ENCODE measurements at places on chromosomes 13 and 19.

DNA sequence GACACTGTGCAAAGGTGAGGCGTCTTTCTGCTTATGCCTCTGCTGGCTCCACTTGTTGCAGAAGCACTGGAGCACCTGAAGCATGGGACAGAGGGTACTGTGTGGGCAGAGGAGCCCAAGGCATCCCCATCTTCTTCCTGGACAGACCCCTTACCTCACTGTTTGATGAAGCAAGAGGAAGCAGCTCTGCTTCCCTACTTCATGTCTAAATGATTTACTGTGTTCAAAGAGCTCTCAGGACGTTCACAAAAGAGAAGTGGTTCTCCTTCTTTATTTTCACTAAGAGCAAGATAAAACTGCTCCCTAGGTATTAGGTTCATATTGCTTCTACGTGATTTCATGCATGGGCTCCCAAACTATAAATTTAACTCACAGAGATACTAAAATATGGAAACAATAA, 1635.4 kb upstream of the SLC10A2 start:
- DNase-seq: no peak

GRCh38 chr13:47480121-47480520, 521.0 kb downstream of the SUCLA2 start:
- no peak for DNase-seq

DNA sequence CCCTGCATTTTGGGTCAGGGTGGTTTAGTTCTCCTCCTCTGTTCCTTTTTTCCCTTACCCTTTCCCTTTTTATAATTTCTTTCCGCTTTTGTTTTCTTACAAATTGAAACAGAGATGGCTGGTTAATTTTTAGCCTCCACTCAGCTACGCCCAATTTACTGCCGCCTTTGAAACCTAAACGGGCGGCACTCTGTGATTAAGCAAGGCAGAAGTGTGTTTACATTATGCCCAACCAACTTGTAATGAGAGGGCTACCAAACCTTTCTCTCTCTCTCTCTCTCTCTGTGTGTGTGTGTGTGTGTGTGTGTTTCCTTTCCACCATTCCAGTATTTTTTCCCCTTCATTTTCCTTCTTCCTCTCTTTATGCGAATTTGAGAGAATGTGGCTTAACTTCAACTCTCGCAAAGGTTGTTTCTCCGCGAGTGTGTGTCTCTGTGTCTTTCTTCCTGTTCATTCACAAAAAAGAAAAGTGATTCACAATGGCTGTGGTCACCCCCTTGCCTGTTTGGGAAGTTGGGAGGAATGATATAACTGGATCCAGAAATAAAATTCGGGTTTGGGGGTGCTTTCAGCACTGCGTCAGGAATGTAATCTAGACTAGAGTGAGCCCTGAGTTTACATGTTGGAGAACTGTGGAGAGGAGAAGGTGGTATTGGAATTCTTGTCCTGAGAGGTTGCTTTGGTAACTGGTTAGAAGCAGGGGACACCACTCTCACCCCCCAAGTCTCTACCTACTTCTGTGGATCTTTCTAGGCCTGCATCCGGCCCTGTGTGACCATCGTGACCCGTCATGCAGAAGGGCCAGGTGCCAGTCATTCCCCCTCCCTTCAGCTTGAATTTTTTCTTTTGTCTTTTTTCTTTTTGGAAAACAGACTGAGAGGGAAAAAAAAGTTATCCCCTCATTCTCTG, 31.4 kb downstream of the NFIX start:
- DNase-seq: no peak

DNA sequence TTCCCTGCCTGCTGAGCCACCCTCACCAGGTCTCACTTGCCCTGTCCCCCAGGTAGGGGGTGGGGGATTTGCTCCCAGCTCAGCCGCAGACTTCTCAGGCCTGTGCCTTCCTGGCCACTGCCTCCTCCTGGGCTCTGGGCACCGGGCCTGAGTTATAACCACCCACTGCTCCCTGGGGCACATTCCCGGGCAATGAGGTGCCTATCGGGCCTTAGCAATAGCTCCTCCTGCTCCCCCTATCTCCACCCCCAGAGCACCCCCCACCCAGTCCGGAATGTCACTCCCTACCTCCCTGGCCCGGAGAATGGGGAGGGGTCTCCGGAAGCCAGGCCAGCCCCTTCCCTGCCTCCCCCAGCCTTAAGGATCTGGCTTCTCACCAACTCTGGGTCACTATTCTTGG, at the start of gene KLK5:
Gene KLK5 (minus strand): TSS at position 129 of the 400 bp plus-strand sequence. CDS start 381 bp downstream, outside the sequence.
- DNase-seq: no peak

DNA sequence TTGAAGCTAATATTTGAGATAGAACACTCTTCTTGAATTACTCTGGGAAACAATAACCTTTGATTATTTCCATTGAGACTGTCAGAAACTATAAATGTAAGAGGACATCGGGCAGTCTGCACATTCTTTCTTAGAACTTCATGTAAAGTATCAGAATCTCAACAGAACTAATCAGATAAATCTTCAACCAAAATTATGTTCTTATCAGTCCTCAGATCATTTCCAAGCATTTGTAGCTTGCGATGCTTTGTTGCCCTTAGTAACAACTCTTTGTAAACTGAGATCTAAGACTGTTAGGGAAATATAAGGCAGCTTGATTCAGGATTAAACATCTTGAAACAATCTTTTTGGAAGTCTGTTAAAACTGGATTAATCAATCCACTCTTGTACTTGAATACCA, 70.3 kb downstream of the FNDC3A start:
- DNase-seq: no peak

- no peak for DNase-seq
Observed at GRCh38 chr19:17097593-17098126, 22.1 kb downstream of the MYO9B start.

GRCh38 chr19:17220207-17220758, 5.1 kb downstream of the USE1 start:
- DNase-seq: peak; percentile 42

GRCh38 chr13:102040812-102041211, 361.0 kb downstream of the FGF14 start:
- no peak for DNase-seq

GRCh38 chr13:78827471-78827870, 168.5 kb upstream of the OBI1 start:
- DNase-seq: no peak

GRCh38 chr19:47376589-47377144, 27.6 kb downstream of the DHX34 start:
- DNase-seq: no peak

GRCh38 chr13:70370924-70371323, 262.7 kb upstream of the KLHL1 start:
- DNase-seq: no peak

- DNase-seq: no peak
Observed at GRCh38 chr19:40641281-40641680, 40.1 kb downstream of the LTBP4 start.

DNA sequence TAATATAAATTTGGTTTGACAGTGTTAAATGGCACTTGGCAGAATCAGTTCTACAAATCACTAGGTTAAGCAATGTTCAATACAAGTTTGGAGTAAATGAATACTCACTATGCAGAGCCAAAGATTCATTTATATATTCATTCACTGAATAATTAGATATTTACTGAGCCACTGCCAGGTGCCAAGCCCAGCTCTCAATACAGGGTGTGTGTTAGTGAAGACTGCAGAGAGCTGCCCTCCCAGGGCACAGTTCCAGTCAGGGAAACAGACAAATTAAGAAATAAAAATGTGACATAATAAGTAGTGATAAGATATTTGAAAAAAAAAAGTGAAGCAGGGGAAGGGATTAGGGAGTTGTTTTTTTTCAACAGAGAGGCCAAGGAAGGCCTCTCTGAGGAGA, 411.7 kb downstream of the KCNRG start:
- DNase-seq: no peak

GRCh38 chr13:109785892-109786450, 412 bp downstream of the IRS2 start:
- no peak for DNase-seq

- no peak for DNase-seq
Observed at GRCh38 chr13:27083183-27083582, 88.4 kb downstream of the USP12 start.

DNA sequence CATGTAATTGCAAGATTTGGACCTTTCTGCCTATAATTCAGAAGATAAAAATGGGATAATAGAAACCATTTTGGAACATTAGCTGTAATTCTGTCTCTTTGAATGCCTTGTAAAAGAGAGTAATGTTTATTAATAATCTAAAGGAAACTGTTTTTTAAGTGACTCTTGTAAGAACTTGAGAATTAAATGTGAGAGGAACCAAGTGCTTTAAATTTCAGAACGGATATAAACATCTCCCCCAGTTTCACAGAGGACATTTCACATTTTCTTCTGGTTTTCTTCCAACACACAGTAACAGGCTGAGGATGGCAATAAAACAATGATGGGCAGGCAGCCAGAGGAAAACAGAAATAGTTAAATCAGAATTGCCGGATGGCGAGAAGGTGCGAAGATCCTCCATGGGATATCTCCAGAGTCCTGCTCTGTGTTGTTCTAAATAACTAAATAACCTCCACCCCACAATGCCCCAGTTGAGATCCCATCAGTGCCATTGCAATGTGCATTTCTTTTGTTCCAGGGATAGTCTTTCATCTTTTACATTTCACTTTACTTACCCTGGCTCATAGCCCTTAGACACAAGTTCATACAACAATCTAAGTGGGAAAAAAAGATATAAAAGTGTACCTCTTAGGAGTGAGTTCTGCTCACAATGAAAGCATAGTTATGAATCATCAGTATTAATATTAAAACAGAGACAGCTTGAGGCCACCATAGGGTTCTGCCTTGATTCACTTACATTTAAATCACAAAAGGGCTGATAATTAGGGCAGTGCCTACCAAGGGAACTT, 73.3 kb downstream of the TNFRSF19 start:
- DNase-seq: no peak

DNA sequence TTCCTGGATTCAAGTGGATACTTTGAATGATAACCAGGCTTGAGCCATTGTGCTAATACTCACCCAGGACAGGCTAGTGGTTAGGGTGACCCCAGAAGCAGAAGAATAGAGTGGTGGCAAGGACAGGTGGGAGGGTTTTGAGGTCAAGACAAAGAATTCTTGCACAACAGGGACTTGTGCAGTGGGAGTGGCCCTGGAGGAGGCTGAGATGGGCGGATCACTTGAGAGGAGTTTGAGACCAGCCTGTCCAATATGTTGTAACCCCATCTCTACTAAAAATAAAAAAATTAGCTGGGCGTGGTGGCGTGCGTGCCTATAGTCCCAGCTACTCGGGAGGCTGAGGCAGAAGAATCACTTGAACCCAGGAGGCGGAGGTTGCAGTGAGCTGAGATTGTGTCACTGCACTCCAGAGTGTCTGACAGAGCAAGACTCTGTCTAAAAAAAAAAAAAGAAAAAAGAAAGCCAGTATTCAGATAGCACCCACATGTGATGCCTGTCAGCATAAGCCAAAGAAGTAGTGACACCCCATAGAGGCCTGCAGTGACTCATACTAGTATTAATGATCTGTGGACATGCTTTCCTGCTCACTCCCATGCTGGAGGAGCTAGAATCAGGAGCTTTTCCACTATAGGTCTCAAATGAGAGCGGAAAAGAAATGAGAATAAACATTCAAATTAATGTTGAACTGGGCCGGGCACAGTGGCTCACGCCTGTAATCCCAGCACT, 78.7 kb downstream of the RNF17 start:
- no peak for DNase-seq

- DNase-seq: no peak
Observed at GRCh38 chr13:76823969-76824368, 62.2 kb downstream of the KCTD12 start.

DNA sequence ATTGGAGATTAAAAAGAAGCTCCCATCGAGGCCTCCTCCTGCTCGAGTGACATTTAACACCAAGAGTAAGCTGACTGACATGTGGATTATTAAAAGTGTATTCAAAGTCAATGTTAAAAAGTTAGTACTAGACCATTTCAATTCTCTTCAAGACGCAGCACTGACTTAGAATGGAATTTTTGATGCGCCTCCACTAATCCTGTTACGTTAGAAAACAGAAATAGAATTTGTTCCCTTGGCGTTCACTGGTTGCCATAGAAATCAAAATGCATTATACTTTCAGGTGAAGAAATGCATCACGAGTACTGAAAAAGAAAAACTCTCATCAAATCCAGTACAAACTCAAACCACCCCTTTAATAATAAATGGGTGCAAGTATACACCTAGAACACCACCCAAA, 42.2 kb downstream of the BRD4 start:
- no peak for DNase-seq

DNA sequence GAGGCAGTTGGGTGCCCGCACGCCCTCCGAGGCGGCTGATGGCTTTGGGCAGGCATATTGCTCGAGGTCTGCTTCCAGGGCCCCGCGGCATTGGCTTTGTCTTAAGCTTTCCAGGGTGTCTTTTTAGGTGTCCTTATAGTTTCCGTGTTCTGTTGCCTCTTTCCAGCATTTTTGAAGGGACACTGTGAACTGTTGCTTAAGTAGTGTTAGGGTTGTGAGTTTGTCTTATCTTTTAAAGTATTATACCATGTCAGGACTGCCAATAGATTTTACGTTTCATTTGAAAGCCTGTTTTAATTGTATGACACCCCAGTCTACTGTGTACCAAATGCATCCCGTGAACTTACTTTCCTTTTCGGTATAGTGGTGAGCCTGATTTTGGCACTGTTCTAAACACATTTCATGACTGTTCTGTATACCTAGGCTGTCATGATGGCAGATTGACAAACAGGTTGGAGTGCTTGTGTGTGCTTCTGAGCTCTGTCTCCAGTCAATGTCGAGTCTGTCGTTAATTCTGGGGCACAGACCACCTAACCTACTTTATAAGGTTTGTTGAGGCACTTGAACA, 656 bp downstream of the PCCA start:
- DNase-seq: no peak

DNA sequence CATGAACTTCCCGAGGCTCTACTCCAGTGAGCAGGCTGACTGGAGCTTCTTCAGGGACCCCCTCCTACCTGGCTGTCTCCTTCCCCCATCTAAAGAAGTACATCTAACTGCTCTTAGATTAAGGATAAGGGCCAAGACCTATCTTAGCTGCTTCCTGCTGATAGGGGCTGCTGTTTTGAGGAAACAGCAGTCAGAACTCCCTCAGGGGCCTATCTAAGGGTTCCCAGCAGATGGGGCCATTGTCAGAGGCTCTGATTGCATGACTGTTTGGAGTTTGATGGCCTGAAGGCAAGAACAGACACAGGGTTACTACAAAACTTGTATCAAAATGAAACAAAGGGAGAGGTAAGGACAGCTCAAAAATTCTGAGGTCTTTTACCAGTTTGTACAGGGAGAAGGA, 2636.9 kb upstream of the PCDH20 start:
- no peak for DNase-seq

GRCh38 chr13:50685491-50685890, 158.0 kb downstream of the DLEU7 start:
- no peak for DNase-seq

DNA sequence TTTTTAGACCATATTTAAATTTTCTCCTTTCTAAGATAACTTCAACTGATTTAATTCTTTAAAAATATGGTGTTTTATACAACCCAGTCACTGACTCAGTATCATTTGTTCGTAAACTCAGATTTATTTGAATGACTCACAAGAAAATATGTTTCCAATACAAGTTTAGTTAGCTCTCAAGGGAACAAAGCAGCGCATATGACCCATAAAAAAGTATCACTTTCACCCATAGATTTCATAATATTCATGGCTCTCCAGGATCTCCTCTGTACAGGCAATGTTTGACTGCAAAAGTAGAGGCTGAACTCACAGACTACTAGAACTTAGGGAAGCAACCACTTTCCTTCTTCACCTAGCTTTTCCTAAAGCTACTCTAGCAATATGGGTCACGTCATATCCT, 405.6 kb upstream of the PCDH9 start:
- DNase-seq: no peak

- DNase-seq: no peak
Observed at GRCh38 chr13:23268441-23268840, 87.7 kb downstream of the SGCG start.

- no peak for DNase-seq
Observed at GRCh38 chr13:87207280-87208003, 463.7 kb upstream of the SLITRK5 start.
